ENCODE measurements at places on chromosomes 1 and 21.

GRCh38 chr1:231414260-231415016 is 7.6 kb downstream of the EGLN1 start:
- DNase-seq: no peak

GRCh38 chr1:194705123-194705854 is 1518.9 kb upstream of the B3GALT2 start:
- DNase-seq: no peak

- DNase-seq: no peak
Measured at GRCh38 chr1:231310391-231310934, 27.2 kb downstream of the EXOC8 start.

GRCh38 chr1:66367369-66367768 is 166.6 kb upstream of the SGIP1 start:
- no peak for DNase-seq
